ENCODE measurements at places on chromosomes 11 and 22.
A peak's percentile ranks its signal among the peaks of the same experiment; 100 is the strongest.

DNA sequence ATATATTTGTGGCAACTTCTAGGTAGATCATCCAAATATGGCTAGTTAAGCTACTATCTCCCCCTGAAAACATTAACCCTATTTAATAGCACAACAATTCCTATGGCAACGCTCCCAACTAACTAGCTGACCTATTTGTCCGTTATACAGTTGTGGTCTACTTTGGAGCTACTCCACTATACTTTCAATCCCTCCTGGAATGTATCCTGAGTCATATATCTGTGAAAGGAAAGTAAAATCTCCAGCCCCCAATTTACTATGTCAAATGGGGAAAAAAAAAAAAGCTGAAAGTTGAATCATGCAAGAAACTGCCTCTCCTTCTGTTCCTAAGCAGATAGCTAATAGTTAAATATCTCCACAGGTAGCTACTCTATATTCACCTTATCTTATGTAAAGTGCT, 128.5 kb downstream of the CD44 start:
- no peak for DNase-seq

DNA sequence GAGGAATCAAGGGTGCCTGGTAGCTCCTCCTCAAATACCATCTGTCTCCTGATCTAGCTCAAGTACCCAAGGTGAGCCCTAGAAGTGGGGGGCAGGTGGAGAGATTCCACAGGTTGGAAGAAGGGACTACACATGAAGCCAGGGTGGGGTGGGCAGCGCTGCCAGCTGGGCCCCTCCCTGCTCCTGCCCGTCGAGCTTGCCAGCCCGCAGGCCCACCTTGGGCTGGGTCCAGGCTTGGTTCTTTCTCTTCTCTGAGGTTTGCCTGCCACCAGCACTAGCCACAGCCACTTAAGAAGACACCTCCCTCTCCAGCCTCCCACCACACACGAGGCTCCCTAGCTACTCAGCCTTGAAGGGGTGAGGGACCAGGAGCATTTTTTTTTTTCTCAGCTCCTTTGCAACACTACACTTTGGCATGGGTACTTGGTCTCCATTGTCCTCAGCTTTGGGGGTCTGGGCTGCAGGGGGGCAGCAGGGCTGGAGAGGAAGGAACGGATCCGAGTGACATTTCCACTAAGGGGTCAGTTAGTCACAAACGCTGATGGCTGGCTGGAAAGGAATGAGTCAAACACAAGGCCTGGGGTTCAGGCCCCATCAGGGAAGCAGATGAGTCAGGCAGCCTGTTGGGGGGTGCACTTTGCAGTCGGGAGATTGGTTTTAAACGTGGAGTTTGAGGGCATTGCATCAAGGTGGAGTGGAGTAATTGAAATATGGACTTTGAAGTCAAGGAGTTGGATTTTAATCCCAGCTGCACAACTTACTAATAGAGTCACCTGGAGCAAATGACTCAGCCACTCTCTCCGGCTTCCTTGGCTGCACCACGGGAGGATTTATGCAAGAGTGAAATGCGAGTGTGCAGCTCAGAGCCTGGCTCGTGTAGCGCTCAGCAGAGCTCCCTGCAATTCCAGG, 7.4 kb upstream of the NPTXR start:
- DNase-seq, result no peak

DNA sequence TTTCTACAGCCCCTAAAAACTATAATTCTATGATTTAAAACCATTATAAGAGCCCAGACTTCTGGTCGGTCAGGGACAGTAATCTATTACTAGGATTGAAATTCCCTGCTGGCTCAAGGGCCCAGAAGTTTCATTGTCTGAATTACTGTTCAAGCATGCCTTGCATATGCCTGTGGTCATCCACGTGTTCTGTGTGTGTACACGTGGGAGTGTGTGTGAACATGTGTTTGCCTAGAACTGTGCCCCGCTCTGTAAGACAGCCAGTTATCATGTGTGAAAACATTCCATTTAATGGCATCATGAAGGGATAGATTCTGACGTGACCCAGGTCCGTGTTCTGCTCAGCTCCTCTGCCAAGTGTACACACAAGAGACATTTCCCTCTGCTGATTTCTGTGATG, 189.3 kb upstream of the NECTIN1 start:
- DNase-seq, result no peak

DNA sequence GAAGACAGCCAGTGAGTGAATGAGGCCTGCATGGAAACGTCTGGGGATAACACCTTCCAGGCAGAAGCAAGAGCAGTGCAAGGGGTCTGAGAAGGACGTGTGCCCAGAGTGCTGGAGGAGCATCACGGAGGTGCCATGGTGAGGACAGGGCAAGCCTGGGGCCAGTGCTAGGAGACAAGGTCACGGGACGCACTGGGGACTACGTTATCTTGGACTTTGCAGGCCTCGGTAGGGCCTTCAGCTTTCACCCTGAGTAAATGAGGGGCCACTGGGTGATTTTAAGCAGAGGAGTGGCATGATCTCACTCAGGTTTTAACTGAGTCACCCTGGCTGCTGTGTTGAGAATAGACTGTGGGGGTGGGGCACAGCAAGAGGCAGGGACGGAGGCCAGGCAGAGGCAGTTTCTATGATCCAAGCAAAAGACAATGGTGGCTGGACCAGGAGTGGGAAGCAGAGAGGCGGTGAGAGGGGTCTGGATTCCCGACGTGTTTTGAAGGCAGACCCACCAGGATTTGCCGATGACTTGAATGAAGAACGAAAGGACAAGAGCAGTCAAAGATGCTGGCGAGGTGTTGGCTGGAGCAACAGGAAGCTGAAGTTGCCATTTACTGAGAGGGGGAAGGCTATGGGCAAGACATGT, 102.7 kb upstream of the PARVA start:
- DNase-seq, result no peak

- DNase-seq, result no peak
These were observed 1.9 kb downstream of the RPLP2 start for GRCh38 chr11:811446-812245.

DNA sequence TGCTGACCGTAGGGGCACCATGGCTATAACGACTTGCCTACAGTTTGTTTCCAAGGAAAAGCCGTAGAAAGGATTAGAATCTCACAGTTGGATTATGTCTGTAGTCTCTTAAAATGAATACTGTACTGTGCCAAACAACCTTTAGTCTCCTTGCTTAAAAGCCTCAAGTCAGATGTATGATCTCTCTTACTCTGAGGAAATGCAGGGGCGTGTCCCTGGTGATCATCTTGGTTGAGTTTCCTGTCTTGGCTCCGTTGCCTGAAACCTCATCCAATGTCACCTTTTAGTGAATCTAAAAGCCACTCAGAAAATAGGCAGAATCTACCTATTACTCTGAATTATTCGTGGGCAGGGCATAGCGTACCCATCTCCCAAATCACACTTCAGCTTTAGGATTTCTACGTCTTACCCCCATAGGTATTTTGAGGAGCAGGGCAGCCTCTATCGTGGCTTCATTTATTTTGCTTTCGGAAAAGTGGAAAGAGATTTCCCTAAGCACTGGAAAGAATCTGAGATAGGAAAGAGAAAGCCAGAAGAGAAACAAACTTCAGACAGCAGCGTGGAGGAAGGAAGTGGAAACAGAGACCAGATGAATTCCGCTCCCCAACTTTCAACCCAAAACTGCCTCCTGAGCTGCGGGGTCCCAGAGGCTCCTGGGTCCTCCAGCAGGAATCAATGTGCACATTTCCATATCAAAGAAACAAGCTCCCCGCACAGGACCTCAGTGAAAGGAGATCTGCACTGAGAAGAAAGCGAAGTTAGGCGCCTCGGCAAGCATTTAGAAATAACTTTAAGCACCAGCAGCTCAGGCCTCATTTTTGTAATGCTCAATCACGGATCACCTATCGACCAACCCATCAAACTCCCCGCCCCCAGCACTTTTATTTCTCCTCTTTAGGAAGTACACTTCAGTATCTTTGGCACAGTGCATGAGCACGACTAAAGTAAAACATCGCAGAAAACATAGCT, 245.8 kb downstream of the ETS1 start:
- no peak for DNase-seq

DNA sequence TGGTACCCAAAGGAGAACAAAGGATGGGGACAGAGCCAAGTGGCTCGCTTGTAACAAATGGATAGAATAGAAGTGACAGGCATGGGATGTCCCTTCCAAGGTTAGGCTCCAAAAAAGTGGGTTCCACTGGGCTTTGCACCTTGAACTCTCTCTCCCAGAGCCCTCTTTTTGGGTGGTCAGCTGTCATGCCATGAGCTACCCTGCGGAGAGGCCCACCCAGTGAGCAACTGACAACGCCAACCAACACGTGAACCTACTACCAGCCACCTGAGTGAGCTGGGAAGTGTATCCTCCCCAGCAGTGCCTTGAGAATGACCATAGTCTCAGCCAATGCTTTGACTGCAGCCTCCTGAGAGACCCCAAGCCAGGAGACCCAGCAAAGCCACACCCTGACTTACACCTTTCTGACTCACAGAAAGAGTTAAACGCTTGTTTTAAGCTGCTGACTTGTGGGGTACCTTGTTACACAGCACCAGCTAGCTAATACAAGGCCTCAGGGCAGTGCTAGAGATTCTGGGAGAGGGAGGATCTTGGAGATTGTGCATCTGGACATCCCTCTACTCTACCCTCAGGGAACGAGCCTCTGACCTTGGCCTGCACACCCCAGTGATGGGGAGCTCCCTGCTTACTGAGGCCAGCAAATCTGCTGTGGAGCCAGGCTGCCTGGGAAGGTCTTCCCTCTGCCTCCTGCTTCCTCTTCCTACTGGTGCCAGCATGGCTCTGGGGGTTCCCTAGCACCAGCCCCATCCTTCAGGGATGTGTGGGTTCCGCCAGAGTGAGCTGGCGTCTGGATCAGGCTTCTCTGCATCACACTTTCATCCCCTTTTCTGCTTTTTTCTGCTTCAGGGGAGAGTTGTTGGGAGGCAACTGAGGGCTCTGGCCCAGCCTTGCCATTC, 29.1 kb upstream of the RFPL3 start:
- DNase-seq, result no peak

GRCh38 chr22:27662359-27663301, 138.9 kb downstream of the MN1 start:
- DNase-seq, result no peak

- DNase-seq, result peak; percentile 42
These were observed 222.0 kb downstream of the TMEM135 start for GRCh38 chr11:87259736-87260135.

GRCh38 chr11:17002543-17002942, 11.7 kb downstream of the PLEKHA7 start:
- no peak for DNase-seq

- no peak for DNase-seq
These were observed 51.6 kb upstream of the GDPD4 start for GRCh38 chr11:77353131-77353530.

DNA sequence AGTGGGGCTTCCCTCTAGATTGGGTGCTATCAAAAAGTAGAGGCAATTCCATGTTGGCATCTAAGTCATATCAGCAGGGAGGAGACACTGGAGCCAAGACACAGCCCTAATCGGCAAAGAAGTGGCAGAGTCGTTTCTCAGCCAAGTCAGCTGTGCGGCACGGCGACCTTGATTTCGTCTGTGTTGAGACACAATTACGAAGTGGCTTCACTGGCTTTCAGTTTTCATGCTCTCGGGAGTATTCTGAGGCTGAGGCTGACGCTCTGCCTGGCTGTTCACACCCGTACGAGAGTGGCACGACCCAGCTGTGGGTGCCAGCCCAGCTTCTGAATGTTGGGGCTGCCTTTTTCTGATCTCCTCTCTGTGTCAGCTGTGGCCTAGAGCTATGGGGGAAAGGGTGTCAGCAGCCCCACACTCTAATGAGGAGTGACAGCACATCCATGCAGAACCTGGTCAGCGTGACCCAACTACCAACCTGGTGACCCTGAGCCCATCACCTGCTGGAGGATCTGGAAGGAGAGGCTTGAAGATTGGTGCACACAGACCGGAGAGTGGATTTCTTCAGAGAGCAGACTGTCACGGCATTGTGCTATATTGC, 105.7 kb upstream of the TMEM45B start:
- DNase-seq, result no peak

- DNase-seq, result no peak
These were observed 80.3 kb downstream of the CADM1 start for GRCh38 chr11:115423728-115424459.

GRCh38 chr11:58788355-58789023, 56.0 kb downstream of the GLYATL2 start:
- peak; percentile 11 for DNase-seq

DNA sequence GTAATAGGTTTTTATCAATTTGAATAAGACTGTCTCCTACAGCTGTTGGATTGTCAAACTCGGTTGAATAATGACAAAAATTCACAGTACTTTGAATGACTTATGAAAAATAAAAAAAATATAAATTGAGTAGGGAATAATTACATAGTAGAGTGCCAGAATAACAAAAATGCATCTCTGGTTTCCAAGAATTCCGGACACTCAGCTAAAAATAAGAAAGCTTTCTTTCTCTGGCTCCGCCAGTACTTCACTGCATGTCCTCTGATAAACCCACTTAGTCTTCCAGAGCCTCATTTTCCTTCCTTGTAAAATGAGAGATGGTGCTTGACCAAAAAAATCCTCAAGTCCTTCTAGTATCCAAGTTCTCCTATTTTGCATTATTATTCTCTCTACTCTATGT, 374.6 kb upstream of the LUZP2 start:
- DNase-seq, result no peak

GRCh38 chr11:1889941-1890855, 1.5 kb downstream of the PRR33 start:
- DNase-seq, result no peak

GRCh38 chr22:41001722-41002122, 50.5 kb downstream of the RBX1 start:
- DNase-seq, result no peak

GRCh38 chr11:77403211-77403610, 70.7 kb downstream of the PAK1 start:
- DNase-seq, result no peak

- DNase-seq, result no peak
These were observed 40.7 kb upstream of the RTL6 start for GRCh38 chr22:44538518-44539315.

DNA sequence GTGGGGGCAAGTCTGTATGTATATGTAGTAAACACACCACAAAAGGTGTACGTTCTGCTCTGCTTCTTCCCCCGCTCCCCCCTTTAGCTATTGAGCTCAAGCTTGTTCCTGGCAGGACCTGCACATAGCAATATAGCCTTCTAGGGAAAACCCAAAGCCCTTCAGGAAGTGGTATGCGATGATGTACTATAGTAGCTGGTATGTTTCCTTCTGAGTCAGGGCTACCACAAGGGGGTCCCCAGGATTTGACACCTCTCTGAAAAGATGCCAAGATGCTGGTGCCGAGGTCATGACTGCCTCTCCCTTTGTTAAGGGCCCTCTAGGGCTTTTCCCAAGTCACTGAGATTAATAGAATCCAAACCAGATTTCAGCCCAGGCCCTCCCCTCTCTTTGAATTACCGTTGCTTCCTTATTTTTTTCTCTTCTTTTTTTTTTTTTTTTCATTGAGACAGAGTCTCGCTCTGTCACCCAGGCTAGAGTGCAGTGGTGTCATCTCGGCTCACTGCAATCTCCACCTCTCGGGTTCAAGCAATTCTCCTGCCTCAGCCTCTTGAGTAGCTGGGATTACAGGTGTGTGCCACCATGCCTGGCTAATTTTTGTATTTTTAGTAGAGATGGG, 268.4 kb downstream of the ETS1 start:
- no peak for DNase-seq

- no peak for DNase-seq
These were observed 841 bp upstream of the TMPRSS13 start for GRCh38 chr11:117929916-117930570.

- no peak for DNase-seq
These were observed 21.0 kb upstream of the TOLLIP start for GRCh38 chr11:1330473-1330872.
